HAP-1 (cell line): ENCODE measurements at places on chromosomes 11 and 22.

DNA sequence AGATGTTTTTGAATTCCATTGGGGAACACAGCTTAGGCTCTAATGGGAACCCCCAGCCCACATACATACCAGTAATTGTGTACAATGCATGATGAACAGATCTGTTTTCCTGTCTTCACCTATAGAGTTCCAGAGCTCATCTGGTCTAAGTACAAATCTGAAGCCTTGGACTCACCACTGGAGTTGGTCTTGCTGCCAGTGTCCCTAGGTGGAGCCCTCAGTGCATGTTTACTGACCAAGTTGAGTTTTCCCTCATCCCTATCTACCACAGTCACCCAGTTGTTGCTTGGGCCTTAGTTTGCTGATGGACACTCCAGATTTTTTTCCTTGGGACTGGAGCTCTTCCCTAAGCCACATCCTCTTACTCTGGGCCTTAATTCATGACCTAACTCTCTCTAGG is 159.2 kb upstream of the DDI1 start:
- DNase-seq = no peak

GRCh38 chr11:88175569-88176075 is 379 bp upstream of the RAB38 start:
- DNase-seq = no peak

- DNase-seq = no peak
Measured at GRCh38 chr11:36402568-36403170, 106.6 kb downstream of the PRR5L start.

DNA sequence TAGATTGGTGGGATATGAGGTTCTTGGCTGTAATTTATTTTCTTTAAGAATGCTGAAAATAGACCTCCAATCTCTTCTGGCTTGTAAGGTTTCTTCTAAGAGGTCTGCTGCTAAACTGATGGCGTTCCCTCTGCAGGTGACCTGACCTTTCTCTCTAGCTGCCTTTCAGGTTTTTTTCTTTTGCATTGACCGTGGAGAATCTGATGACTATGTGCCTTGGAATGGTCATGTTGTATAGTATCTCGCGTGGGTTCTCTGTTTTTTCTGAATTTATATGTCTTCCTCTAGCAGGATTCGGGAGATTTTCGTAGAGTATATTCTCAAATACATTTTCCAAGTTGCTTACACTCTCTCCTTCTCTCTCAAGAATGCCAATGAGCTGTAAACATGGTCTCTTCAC is 122.2 kb downstream of the DDX10 start:
- no peak for DNase-seq

- no peak for DNase-seq
Measured at GRCh38 chr22:49380828-49381114, 446.9 kb downstream of the BRD1 start.

DNA sequence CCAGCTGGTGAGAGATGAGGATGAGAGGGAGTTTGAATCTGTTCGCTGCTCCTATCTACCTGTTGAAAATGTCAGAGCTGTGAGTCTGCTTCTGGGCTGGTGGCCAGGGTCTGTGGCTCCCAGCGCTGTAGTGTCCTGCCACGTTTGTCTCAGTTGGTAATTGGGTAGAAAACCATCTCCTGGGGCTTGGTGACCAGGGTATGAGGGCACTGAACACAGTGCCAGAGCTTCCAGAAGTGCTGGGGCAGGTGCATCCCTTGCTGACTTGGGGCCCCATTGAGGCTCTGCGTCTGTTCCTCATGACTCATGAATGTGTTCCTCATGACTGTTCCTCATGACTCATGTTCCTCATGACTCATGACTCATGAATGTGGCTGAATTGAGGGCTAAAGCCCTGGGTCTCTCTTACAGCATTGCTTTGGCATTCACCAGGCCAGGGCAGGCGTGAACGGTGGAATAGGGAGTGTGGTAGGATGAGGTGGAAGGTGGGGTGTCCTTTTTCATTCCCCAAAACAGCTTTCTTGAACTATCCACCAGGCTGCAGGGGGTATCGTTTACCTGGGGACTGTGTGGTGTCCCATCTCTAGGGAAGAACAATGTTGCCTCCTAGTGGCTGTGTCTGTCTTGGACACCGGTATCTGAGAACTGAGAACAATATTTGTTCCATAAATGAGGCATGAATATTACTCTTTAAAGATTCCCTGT is 139.5 kb downstream of the COMMD9 start:
- peak; percentile 42 for DNase-seq

DNA sequence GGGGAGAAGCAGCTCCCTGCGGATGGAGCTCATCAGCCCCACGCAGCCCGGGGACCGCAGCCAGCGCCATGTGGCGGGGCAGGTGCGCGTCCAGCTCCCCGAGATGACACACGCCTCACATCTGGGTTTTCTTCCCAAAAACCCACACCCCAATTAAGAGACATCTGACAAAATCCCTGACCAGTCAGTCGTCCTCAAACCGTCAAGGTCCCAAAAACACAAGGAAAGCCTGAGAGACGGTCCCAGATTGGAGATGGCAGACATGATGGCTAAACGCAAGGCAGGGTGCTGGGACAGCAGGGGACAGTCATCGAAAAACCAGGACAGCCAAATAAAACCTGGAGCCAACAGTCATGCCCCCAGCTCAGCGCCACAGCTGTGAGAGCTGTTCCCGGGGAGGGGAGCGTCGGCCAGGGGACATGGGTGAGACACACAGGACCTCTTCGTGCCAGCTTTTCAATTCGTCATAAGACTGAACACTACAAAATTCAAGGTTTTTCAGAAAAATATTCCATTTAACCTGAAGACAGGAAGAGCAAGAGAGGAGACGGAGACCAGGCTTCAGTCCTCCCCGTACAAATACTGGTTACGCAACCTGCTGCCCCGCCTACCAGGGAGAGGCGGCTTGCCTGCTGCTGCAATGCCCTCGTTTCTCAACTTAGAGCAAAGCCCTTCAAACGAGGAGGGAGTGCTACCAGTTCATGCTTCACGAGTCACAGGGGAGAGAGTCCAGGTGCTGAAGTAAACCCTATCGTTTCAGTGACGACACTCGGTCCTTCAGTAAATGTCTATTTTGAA is 10.5 kb downstream of the TOLLIP start:
- DNase-seq = no peak

DNA sequence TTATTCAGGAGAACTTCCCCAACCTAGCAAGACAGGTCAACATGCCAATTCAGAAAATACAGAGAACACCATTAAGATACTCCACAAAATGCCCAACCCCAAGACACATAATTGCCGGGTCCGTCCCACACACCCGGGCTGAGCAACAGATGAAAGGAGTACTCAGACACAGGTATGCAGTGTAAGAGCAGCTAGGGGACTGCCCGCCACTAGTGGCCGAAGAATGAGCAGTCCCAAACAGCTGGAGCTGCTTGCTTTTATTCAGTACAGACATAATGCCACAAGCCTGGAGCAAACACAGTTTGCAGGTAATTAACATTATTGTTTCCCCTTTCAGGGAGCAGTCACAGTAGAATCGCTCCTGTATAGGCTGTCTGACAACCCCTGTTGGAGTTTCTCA is 364.6 kb downstream of the LUZP2 start:
- DNase-seq = no peak

DNA sequence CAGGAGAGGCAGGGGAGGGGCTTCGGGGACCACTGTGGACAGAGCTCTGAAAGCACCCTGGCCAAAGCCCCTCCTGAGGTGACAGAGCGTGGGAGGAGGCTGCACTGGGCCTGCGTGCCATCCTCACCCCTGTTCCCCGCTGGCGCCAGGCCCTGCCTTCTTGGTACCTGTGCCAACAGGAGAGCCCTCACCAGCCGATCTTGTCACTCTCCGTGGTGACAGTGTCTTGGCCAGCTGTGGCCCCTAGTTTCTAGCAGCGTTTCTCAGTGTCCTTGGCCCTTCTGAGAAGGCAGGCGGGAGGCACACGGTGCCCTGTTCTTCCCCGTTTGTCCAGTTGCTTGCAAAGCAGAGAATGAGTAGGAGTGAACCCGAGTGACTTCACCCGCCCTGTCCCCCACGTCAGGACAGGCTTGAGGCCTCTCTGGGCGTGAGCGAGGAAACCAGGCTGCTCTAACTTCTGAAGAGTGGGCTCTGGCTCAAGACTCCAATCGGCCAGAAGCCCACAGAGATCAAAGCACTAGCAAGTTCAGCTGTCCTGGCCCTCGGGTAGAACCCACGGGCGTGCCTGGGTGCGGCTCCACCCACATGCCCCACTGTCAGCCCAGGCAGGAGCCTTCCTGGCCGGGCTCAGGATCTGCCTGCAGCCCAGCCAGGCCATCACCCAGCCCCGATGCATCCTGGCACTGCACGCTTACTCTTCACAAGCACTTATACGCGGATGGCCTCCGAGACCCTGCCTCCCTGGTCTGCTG is 60.2 kb upstream of the EMID1 start:
- no peak for DNase-seq

DNA sequence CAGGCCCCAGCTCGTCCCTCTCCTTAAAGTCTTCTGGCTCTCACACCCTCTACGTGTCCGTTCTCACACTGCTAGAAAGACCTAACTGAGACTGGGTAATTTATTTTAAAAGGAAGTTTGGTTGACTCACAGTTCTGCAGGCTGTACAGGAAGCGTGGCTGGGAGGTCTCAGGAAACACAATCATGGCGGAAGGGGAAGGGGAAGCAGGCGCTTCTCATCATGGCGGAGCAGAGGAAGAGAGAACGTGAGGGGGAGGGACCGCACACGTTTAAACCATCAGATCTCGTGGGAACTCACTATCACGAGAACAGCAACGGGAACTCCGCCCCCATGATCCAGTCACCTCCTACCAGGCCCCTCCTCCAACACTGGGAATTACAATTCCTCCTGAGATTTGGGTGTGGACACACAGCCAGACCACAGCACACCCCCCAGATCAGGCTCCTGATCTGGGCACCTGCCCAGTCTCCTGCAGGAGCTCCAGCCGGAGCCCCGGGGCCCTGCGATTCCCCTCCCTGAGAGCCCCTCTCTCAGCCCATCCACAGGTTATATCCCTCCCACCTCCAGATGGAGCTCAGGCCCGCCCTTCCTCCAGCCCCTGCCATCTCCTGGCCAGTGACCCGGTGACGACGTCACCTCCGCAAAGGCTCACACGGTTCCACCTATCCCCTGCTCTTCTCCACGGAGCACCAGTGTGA is 170.2 kb downstream of the BRD1 start:
- peak; percentile 79 for DNase-seq

DNA sequence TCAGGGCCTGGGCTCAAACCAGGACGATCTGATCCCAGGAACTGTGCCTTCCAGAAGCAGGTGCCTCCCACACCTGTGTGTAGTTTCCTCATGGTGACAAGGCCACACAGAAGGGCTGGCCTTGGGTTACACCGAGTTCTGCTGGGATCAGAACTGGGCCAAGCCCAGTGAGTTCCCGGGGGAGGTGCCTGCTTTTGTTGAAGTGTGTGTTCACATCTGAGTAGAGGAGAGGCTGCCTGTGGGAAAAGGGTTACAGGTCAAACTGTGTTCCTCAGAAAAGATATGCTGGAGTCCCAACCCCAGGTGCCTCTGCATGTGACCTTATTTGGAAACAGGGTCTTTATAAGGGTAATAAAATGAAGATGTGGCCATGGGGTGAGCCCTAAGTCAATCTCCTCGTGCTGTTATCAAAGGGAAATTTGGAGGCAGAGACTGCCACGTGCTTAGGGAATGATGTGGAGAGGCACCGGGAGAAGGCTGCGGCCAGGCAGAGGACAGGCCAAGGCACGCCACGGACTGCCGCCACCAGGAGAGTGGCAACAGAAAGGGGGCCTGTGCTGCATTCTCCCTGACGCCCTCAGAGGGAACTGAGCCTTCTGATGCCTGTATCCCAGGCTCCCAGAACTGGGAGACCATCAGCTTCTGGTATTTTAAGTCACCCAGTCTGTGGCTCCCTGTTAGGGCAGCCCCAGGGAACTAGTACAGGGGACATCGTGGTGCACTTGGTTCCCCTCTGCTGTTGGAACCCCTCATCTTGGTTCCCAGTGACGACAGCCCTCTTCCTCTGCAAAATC is 158.8 kb downstream of the CACNA1I start:
- DNase-seq = no peak

- no peak for DNase-seq
Measured at GRCh38 chr11:107249054-107249453, 208.6 kb downstream of the CWF19L2 start.

DNA sequence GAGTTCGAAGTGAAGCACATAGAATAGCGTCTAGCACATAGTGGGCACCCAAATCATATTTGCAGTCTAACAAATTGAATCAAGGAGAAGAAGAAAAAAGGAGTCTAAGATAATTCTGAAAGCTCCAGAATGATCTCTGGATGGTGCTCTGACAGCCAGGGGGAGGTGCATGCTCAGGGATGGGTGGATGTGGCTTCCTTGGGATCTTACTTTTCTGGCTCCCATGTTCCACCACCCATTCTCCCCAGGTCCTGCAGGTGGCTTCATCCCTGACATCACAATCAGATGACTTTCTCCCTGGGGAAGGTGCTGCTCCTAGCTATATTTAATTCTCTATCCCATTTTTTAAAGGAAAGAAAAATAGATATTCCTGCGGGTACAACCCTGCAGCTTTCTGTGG is 381.9 kb downstream of the CADM1 start:
- DNase-seq = no peak

DNA sequence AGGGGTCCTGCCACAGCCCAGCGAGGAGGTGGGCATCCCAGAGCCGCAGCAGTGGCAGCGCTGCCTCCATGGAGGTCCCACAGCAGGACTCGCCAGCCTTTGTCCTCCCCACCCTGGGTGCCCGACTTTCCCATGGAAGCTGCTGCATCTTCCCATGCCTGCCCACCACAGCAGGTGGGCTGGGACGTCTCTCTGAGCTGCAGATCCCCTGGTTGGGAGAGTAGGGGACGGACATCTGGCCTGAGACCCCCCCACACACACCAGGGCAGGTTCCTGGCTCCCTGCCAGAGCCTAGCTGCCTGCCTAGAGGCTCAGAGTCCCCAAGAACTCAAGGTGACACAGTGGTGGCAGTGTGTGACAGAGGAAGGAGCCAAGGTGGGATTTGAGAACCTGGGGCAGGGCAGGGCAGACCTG is 21.5 kb upstream of the PRR5 start:
- no peak for DNase-seq

DNA sequence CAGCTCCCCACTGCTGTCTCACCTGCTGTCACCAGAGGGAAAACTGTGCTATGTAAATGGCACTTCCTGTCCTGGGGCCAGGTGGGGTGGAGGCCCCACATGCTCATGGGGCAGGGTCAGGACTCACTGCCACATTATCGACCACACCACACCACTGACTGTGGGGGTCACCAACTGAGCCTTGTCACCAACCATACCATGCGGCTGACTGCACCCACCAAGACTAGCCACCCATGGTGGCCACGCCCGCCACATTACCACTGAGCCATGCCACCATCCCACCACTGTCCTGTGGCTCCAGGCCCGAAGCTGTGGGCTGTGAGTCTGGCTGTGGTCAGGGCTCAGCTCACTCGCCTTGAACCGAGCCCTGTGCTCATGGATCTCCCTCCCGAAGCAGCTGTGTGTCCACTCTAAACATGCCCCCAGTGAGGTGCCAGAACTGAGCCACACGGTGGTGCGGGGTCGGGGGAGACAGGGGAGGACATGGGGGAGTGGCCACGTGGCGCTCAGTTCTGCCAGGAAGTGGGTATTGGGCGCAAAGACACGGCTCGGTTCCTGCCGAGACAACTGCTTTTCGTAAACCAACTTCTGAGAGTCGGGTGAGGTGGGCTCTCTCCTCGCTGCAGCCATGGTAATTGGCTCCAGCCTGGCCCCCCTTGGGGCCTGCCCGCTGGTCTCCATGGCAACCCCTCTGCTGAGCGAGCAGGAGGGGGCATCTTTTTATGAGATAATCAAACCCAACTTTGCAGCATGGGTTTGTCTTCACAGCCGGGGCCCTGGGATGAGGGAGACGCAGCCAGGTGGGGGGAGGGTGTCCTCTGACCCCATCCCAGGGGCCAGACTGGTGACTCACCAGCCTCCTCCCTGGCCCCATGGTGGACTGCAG is 23.2 kb downstream of the RTN4R start:
- DNase-seq = no peak
